ENCODE measurements at places on chromosomes 13 and 19.

GRCh38 chr13:46295491-46296114 lies 83.9 kb downstream of the LRRC63 start:
- DNase-seq = peak; percentile 76

GRCh38 chr19:18828786-18829185 lies 3.0 kb upstream of the UPF1 start:
- DNase-seq = no peak

DNA sequence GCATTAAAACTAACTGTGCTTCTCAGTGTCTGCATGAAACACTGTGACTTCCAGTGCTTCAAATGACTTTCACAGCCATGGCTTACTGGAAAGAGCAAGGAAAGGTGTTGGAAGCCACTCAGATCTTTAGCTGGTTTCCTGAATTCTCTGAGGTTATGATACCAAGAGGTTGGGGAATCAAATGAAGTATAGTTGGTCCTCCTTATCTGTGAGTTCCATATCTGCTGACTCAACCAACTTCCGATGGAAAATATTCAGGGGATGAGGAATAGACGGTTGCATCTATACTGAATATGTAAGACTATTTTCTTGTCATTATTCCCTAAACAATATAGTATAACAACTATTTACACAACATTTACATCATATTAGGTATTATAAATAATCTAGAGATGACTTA lies 32.4 kb downstream of the EPSTI1 start:
- no peak for DNase-seq

GRCh38 chr19:57664269-57665127 lies 4.2 kb upstream of the ZSCAN4 start:
- no peak for DNase-seq

GRCh38 chr13:22336460-22336859 lies 665.6 kb downstream of the FGF9 start:
- no peak for DNase-seq

DNA sequence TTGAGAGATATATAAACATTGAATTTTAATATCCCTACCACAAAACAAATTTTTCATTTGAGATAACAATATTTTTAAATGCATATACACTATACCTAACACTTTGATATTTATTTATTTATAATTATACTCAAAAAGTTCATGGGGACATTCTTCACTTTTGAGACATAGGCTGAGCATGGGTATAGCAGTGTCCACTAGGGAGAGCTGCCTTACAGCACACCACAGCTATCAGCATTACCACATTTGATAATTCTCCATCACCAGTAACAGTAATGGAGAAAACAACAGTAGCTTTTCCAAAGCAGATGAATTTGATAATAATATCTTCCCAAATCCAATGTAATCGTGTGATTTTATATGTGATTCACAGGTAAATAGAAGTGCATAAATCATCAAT lies 626.1 kb downstream of the DACH1 start:
- no peak for DNase-seq

DNA sequence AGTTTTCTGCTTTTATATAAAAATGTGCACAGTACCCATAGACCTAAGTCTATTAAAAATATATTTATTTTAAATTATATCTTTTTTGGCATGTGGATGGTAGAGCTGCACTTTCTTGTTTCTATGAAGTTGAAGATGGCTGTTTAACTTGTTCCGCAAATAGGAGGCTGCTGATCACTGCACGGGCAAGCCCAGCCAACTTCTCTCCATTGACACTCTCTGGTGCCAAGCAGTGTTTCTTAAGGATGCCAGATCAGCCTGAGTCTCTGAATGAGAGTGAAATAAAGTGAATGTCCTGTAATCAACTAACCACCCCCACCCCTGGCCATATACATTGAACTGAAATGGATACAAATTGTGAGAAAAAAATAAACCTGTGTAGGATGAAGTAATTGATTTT lies 202.9 kb upstream of the KLHL1 start:
- DNase-seq = no peak

GRCh38 chr13:59750860-59751259 lies 412.9 kb downstream of the DIAPH3 start:
- DNase-seq = no peak

DNA sequence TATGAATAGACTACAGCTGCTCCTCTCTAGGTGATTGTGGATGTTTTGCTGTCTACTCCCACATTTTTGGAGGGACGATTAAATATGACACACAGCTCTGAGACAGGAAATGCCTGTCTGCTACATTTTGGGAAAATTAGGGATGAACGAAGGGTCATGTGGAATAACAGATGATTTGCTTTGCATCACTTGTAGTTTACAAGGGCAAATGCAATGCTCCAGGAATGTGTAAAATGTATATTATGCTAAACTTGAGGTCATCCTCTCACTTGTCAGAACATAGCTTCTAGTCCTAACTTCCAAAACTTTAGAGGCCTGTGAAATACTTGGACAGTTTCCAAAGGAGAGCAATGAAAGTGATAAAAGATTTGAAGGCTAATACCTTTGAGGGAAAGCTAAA lies 284.2 kb upstream of the DACH1 start:
- DNase-seq = no peak

DNA sequence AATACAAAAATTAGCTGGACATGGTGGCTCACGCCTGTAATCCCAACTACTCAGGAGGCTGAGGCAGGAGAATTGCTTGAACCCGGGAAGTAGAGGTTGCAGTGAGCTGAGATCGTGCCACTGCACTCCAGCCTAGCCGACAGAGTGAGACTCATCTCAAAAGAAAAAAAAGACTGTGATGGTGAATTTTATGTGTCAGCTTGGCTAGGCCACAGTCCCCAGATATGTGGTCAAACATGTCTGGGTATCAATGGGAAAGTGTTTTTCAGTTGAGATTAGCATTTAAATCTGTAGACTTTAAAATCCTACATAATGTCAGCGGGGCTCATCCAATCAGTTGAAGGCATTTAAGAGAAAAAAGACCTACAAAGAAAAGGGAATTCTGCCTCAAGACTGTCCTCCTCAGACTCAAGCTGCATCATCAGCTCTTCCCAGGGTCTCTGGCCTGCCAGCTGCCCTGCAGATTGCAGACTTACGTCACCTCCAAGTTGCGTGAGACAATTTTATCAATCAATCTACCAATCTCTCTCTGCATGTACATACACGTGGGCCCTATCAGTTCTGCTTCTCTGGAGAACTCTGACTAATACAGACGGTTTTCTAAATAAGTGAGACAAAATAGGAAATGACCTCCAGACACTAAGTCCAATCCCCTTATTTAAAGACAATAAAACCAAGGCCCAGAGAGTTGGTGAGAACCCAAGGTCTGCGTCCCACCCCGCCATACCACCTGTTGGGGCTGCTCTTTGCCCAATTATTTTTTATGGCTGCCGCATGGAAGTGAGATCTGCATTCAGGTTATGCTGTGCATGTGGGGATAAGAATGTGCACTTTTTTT lies 99.2 kb downstream of the ABCC4 start:
- no peak for DNase-seq

DNA sequence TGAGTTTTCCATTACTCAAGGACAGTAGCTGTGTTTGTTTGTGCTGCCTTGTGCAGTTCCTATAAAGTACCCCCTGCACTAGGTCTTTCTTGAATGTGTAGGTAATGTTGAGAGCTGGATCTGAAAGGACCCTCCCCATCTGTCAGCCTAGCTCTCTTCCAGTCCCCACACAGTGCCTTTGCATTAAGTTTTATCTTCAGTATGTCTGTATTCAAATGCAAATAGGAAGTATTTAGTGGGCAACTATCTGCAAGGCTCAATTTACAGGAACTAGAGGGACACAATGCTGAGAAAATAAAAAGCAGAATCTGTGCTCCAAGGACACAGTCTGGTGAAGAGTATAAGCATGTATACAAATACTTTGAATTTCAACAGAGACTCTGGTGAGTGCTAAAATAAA lies 558.5 kb downstream of the RFC3 start:
- no peak for DNase-seq

DNA sequence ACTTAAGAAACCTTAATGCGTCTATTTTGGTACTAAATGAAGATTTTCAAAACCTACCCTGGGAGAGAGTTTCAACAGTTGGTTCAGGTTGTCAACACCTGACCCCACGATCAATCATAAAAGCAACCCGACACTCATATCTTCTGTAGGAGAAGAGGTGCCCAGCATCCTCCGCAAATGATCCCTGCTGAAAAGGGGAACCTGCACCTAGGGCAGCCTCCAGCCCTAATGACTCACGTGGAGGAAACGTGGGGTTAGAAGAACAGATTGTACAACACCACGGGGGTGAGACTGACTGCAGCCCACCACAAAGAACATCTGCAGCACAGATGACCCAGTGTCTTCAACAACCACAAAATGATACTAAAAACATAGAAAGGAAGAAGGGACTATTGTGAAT lies 116.3 kb downstream of the RAB20 start:
- no peak for DNase-seq

GRCh38 chr19:57190301-57190700 lies 999 bp upstream of the ZNF264 start:
- DNase-seq = no peak

DNA sequence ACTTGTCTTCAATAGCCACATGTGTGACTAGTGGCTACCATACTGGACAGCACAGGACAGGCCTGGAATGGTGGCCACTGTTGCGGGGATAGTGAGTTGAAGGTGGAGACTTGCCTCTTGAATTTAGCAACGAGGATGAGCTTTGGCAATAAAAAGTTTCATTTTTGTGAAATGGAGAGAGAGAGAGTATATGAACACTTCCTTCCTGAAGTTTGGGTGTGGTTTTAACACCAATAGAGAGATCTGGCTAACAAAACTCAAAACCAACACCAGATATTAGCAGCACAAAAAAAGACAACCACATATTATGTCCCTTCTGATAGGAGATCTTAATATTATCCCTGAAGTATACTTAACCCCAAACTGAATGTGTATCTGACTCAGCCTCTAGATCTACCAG lies 6.3 kb upstream of the LRFN3 start:
- DNase-seq = peak; percentile 67

GRCh38 chr13:30276178-30276577 lies 31.2 kb downstream of the KATNAL1 start:
- DNase-seq = no peak

DNA sequence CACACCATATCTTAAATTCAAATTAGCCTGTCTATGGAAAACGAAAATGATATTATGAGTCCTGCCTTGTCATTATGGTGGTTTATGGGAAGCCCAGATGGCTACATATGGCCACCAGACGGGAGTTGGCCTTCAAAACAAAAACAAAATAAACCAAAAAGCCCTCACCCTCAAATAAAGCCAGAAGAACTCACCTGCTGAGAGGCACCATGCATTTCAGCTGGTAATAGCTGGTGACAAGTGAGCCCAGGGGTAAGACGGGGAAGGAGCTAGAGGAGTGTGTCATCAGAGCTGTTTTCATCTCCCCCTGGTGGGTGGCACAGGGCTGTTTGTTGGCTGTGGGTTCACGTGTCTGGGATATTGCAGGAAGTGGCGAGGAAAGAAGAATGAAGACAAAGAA lies 152.9 kb downstream of the EFNB2 start:
- no peak for DNase-seq

DNA sequence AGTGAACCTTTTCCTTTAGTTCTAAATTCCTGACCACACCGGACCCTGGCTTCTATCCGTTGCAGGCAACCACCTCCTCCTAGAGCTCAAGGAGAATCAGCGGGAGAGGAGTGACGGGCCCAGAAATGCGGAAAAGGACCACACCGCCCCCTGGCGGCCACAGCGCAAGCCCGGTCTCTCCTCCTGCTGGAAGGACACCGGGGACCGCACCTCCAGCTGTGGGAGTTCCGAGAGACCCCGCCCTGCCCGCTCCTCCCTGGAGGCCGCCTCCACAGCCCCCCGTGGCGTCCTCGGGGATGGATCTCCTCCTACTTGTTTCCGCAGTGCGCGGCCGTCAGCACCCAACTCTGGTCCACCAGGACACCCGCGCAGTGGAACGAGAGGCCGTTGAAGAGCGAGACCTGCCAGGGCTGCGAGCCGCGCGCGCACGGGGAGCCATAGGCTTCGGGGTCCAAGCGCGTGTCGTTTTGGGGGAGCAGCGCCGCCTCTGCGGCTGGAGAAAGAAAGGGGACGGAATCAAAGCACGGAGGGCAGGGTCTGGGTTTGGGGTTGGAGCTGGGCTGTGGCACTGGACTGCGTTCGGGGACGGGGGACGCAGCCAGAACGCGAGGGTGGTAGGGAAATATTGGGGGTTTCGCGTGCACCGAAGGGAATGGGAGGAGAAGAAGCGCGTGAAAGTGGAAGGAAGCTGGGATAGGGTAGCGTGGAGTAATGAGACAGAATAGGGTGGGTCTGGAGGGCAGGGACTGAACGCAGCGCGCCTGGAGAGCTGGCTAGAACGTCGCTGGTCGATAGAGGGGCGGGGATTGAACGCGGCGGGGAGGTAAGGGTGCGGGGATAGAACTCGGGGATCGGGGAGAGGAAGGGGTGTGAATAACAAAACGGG lies 2.5 kb downstream of the KLK10 start:
- peak; percentile 53 for DNase-seq

- DNase-seq = no peak
Measured at GRCh38 chr19:55352040-55352439, 2.5 kb downstream of the COX6B2 start.

- no peak for DNase-seq
Measured at GRCh38 chr13:43782686-43783085, 4.1 kb downstream of the ENOX1 start.

GRCh38 chr13:49292742-49293486 lies 45.2 kb downstream of the CDADC1 start:
- DNase-seq = no peak

GRCh38 chr19:3834349-3835054 lies 34.3 kb downstream of the ZFR2 start:
- DNase-seq = no peak

DNA sequence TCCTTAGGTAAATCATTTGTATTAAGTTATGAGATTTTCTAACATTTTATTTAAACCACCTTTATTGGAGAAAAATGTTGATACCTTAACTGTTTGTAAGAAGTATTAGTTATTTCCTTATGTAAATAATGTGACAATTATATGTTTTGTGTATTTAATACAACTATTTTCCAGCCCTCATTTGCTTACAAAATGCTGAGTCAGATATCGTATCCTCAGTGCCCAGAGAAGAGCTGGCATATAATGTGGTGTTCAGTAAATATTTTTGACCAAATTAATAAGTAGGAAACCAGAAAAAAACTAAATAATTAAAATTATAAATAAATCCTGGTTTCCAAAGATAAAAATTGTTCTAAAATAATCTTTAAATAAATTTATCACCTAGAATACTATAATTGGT lies 140.2 kb upstream of the PCDH17 start:
- DNase-seq = no peak

DNA sequence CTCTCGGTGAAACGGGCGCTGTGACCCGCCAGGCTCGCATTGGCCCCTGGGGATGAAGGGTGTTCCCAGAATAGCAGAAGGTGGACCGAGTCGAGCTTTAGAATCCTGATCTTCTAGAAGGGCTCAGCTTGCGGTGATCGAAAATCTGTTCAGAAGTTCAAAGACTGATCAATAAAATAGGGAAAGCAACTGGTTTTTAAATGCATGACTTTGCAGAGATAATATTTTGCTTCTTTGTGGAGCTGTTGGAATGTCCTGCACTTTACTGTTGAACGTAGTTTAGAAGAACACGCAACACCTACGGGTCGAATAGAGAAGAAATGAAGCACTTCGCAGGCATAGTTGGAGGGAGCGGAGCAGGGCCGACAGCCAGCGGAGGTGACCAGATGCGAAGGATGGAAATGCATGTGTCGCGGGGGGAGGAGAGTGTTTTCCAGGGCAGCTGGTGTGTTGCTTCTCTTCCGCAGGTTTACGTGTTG lies 766 bp downstream of the CEBPG start:
- DNase-seq = no peak

- DNase-seq = no peak
Measured at GRCh38 chr13:102869948-102870676, 24.3 kb downstream of the ERCC5 start.

GRCh38 chr19:8148410-8149260 lies 757 bp downstream of the FBN3 start:
- DNase-seq = no peak
